ENCODE measurements at places on chromosomes 3 and 15. TPM values are rescaled to one million over a fixed set of nuclear protein-coding genes. Genes with fewer than 3 reads are reported as not detected.
A peak's percentile ranks its signal among the peaks of the same experiment; 100 is the strongest.

The MORC1 gene
- total RNA-seq = 0.06 TPM

The TRAK1 gene
- total RNA-seq = 41.0 TPM

The ABCF3 gene
- 69.0 TPM for total RNA-seq

The RAD51 gene
- total RNA-seq = 1.1 TPM

The CP gene
- total RNA-seq = 72.1 TPM

The ACTC1 gene
- total RNA-seq = 25.0 TPM

The SNTN gene
- not detected for total RNA-seq

The ZNF621 gene
- total RNA-seq = 25.4 TPM

The FSIP1 gene
- total RNA-seq = 2.4 TPM

GRCh38 chr3:126961191-126961790 lies 21.6 kb upstream of the PLXNA1 start:
- DNase-seq = no peak

- DNase-seq = no peak
Measured at GRCh38 chr3:177451864-177452830, 254.9 kb upstream of the TBL1XR1 start.

DNA sequence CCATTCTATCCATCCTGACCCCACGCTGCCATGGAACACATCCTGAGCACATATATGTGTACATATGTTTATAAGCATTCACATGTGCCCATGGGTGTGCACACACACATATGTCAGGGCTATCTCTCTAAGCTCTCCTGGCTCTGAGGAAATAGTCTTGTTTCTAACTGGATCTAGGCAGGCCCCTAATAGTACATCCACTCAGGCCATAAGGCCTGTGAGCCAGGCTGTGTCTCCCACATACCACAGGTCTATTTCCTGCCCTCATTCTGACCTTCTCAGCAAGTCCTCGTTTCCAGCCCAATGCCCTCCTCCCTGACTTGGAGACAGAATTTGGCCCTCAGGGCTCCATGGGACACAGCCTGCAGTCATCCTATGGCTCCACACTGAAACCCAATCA lies 284.8 kb upstream of the CTNNB1 start:
- no peak for DNase-seq

DNA sequence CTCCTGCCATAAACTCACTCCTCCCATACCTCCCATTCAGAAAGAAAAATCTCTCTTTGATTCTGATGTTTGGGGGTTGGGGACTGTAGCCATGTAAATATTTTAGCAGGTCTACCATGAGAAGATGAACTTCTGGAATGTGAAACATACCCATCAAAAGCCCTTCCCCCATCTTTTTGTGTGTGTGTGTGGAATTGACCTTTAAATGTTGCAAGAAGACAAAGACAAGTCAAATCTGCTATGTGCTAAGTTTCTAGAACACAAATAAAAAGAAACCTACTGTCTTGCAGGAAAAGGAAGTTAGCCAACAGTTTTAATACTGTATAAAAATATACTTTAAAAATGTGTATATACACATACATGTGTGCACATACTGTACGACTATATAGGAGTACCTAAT lies 29.7 kb upstream of the USP50 start:
- DNase-seq = no peak

DNA sequence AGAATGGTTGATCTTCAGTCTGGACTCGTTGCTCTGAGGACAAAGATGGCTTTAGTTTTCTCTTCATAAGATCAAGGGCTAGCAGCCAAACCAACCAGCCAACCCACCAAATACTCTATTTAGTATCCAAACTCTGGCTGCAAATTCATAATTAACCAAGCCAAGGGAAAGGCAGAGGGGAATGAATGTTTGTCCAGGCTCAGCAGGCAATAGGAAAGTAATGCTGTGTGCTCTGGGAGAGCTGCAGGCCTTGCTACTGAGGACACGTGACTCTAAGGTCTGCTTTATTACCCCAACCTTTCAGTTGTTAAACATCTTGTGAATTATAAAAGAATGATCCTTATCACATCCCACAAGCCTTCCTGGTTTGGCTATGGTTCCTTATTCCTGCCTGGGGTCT lies 52.3 kb upstream of the GALNT15 start:
- DNase-seq = no peak

DNA sequence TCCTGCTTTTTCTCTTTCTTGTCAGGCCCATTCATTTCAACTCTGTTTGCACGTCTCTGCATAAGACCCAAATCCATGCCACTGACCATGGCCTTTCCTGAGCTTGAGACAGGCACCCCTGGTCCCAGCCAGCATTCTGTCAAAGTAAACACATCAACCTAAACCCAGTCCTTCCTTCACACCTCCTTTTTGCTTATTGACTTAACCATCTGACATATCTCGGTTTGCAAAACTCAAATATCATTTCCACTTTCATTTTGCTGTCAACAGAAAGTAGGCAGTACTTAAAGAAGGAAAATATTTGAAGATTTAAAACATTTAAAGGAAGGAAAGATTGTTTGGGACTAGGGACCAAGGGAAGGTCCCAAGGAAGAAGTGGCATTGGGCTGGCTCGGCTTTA lies 48.2 kb upstream of the KBTBD8 start:
- DNase-seq = no peak

DNA sequence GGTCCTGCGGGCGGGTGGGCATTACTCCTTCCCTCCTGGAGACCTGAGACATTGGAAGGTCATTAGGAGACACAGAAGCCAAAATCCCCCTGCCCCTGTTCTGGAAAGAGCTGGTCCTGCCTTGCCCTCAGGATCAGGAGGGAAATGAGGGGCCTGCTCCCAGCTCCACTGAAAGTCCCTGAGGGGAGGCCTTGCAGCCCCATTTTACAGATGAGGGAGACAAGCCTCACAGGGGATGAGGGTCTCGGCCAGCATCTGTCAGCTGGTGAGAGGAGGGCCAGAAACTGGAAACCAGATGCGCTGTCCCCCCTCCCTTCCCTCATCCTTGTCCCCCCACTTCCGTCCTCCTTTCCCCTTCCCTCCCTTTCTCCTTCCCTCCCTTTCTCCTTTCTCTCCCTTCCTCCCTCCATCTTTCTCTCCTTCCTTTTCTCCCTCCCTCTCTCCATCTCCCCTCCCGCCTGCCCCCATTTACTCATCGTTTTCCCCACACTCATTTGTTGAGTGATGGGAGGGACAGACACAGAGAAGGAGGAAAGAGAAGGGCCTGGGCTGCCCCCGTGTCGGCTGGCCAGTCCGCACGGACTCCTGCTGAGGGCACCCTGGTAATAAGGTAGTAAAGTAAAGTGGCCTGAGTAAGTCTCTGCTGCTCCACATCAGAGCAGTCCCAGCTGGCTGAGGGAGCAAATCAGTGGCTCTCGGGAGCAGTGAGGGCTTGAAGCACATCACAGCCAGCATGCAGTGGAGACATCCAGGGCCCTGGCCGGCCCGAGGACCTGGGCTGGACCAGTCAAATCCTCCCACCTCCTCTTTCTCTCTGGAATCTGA lies 112.4 kb upstream of the ALDH1A3 start:
- DNase-seq = no peak

DNA sequence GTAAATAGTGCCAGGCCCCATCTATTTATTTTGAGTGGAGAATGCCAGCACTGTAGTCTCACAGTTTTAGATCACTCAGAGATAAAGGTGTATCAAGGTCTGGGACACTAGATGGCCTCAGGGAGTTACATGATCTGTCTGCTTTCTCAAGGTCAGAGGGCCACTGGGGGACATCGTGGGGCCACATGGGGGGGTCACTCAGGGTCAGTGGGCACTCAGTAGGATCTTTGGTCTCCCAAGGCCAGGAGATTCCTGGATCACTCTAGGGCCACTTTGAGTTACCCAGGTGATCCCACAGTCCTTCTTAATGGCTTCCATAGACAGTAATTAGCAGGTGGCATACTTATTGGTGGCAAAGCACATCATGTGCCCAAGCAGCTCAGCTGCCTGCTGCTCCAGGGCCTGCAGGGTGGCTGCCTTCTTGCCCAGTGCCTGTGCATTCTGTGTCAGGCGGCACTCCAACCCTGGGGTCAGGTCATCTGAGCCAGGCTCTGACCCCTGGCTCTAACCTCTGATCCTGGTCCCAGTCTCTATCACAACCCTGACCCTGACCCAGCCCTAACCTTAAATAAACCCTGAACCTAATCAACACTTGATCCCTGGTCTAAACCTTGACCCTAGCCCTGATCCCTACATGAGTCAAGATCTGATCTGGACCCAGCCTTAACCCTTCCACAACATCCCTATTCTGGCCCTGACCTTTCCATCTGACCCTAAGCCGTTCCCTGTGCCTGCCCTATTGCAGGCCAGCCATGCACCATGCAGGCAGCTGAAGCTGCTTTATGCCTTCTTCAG lies 1.8 kb upstream of the LAMB2 start:
- no peak for DNase-seq

DNA sequence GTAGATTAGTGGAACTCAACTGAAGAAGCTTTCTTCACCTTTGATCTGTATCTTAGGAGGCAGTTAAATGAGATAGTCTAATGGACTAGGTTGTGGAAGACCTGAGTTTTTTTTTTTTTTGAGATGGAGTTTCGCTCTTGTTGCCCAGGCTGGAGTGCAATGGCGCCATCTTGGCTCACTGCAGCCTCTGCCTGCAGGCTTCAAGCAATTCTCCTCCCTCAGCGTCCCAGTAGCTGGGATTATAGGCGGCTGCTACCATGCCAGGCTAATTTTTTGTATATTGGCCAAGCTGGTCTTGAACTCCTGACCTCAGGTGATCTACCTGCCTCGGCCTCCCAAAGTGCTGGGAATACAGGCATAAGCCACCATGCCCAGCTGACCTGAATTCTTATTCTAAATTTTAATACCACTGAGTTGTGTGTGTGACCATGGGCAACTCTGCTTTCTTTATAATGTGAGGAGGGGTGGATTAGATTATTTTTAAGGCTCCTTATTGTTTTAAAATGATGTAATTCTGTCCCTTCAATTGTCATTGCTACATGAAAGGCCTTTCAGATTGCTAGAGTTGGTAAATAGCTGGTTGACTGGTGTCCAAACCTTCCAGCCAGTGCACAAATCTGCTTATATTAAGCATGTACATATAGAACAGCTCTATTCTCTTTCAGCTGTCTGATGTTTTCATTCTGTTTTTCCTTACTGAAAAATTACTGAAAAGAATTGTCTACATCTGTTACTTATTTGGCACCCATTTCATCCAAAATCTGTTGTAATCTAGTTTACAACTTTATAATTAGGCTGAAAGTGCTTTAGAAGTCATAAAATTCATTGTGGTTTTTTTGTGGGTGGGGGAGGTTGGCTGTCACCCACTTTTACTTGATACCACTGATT lies 2.3 kb downstream of the LNP1 start:
- no peak for DNase-seq

- no peak for DNase-seq
Measured at GRCh38 chr3:122920986-122921385, 106.6 kb downstream of the SEMA5B start.

- DNase-seq = no peak
Measured at GRCh38 chr3:196517919-196518318, 2.8 kb upstream of the SMCO1 start.

DNA sequence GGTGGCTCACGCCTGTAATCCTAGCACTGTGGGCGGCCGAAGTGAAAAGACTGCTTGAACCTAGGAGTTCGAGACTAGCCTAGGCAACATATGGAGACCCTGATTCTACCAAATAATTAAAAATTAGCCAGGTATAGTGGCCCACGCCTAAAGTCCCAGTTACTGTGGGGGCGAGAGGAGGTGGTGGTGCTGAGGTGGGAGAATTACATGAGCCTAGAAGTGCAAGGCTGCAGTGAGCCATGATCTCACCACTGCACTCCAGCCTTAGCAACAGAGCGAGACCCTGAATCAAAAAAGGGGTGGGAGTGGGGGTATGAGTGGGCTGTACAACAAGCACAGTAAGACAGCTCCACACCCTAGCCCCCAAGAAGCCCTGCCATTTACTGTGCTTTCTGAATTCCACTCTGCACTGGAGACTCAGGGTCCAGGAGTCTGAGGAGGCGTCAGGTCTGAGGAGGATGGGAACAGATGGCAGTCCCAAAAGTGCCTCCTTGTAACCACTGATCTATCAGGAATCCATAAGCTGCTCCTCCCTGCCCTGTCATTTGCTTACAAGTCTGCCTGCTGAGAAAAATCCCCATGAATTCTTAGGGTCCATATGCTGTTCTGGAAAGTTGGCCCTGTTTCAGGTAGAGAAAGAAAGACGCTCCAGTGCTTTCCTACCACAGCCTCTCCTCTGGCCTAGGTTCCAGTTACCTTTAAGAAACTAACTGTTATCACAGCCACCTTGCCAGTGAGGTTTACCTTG lies 171.1 kb downstream of the MAGI1 start:
- DNase-seq = no peak

- peak; percentile 58 for DNase-seq
Measured at GRCh38 chr15:57444877-57445513, 68.7 kb downstream of the CGNL1 start.

Measured in kidney (tissue), 22 donors.